ENCODE measurements at places on chromosomes 13 and 19.

- DNase-seq, result no peak
Measured at GRCh38 chr13:51659276-51660127, 75.2 kb downstream of the WDFY2 start.

DNA sequence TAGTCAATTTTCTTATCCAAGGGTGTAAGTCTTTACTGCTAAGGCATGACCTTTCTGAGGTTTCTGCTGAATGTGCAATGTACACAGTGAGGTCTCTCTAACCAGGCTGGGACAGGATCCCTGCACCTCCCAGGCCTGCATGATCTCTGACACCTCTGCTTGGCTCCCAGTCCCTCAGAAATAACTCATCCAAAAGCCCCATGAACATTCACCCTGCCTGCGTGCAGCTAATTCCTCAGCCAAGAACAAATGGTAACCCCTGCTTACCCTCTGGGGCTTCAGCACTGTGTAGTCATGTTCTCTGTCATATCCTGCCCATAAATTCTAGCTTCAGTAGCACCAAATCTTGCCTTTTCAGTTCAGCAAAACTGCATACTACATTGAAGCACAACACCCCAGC is 1146.3 kb upstream of the MIR17HG start:
- DNase-seq, result no peak

DNA sequence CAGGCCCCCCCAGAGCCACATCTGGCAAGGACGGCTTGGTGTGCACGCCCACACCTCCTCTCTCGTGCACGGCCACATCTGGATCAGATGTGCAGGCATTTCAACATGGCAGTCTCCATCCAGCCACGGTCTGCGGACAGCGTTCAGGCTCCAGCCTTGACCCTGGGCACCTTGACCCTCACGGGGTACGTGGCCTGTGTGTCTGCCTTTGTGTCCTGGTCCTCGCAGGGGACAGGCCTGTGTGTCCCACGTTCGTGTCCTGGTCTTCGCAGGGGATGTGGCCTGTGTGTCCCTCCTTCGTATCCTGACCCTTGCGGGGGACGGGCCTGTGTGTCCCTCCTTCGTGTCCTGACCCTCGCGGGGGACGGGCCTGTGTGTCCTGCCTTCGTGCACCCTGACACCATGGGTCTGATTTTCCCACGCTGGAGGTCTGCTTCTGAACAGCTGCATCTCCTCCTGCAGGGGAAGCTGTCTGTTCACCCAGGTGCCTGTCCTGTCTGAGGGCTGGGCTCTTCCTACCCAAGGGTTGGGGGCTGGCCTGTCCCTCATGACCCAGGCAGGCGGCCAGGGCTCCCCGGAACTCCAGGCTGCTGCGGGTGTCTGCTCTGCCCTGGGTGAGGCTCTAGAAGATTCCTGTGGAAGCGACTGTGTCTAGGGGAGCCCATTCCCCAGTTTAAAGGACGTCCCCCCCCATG is 25.3 kb downstream of the RASA3 start:
- no peak for DNase-seq

GRCh38 chr13:83620530-83621220 is 261.6 kb downstream of the SLITRK1 start:
- DNase-seq, result no peak

DNA sequence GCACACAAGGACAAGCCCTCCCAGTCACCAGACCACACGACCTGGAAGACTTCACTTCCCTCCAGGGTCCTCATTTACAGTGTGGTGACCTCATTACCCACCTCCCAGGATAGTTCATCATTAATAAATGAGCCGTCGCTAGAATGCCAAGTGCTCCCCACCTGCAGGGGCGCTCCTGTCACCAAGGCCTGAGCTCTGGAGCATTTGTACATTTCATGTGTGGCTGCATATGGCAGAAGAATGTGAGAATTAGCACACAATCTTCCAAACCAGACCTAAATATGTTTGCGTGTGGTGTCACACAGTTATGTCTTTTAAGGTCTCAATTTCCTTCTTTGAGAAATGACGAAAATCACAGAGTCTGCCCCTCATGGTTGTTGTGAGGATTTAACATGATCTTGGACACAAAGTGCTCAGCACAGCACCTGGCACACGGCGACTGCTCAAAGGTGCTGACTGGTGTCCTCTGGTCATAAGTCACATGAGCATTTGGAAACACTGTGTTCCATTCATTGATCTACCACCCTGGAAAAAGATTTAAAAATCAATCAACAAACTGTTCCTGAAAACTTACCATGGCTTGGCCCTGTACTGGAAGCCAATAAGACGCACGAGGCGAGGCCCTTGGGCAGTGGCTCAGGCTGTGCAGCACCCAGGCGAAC is 150.6 kb upstream of the SPACA7 start:
- DNase-seq, result no peak

- no peak for DNase-seq
Measured at GRCh38 chr13:34990399-34991214, 48.5 kb downstream of the NBEA start.

GRCh38 chr13:106814463-106814862 is 246.5 kb upstream of the ARGLU1 start:
- DNase-seq, result no peak

DNA sequence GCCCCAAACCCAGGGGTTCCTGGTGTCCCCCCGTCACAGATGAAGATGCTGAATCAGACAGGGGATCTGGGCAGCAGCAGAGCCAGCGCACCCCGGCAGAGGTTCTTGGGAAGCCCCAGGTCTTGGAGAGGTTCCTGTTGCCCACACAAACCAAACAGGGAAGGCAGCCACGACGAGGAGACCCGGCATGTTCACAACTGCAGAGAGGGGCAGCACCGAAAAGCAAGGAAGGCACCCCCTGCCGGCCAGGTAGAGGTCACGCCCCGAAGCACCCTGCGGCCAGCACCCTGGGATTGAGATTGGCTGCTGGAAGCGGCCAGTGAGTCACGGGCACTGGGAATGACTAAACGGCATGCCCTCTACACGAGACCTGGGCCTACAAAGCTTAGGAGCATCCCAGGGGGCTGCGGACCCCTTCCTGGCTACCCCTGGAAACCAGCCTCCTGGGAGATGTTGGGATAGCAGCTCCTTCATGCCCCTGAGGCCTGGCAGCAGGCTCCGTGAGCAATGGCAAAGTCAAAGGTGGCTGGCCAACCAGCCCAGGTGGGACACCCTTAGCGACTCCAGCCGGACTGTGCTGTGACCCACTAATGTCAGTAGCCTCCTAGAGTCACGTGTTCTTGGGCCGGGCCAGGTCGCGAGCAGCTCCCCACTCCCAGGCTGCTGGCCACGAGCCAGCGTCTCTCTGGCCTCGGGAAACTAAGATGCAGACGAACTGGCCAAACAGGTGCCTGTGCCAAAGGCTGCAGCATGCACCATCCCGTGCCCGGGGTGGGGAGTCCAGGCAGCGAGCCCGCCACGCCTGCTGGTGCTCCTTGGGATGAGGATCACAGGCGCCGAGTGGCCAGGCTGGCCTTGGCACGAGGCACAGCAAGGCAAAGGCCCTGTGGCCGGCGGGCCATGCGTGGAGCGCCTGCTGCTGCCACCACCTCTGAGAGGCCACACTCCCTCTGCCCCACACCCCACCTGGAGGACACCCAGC is 43.2 kb downstream of the MLLT1 start:
- DNase-seq, result no peak

DNA sequence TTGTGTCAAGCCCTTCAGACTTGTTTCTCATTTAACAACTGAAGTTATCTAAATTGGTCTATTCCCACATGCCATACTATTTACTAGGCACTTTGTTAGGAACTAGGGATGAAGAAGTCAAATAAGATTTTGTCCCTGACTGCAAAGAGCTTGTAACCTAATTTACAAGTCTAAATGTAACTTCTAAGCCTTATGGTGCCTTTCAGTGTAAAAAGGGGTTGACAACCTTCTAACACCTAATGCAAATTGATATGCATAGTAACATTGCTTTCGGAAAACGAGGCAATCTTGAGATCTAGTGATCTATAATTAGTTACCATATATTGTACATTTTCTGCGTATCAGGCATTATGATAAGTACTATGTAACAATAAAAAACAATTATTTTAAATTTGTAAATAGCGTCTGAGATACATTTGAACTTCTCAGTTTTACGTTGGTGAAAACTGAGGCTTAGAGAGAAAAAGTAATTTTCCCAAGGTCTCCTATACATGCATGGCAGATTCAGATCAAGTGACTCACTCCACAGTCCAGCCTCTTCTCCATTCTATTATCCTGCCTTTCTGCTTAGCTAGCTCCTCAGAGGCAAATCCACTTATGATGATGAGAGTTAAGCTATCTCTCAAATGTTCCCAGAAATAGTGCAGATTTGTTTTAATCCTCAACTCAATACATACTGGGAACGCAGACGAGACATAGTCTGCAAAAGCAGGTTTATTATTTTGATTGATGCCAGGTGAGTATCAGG is 764.9 kb upstream of the SLITRK5 start:
- no peak for DNase-seq

DNA sequence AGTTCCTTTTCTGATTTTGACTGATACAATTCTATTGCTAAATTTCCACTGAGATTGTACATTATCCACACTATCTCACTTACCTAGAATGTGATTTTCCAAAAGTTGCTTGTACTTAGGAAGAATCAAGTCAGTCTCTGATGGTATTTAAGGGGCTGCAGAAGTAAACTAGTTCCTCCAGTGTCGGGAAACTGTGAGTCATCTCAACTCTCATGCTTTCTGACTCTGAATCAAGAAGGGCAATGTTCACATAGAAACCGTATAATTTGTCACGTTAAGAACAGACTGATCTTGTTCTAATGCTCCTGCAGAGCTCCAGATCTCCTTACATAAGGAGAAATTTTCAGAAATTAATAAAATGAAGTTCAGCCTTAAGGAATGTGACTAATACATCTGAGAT is 369.3 kb downstream of the KLF5 start:
- no peak for DNase-seq

- no peak for DNase-seq
Measured at GRCh38 chr13:40074338-40074737, 418.9 kb downstream of the COG6 start.

DNA sequence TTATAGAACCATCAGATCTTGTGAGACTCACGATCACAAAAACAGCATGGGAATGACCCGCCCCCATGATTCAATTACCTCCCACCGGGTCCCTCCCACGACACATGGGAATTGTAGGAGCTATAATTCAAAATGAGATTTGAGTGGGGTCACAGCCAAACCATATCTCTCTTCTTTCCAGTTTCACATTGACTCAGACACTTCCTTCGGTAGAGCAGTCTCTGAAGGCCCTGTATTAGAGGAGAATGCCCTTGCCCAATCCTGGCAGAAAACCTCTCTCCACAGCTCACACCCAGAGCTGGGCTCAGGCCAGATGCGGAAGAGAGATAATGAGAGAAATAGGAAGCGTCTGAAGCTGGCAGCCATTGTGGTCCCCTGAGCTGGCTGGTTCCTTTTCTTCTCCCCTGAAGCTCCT is 72.4 kb upstream of the CLDN10 start:
- no peak for DNase-seq

- no peak for DNase-seq
Measured at GRCh38 chr13:112575675-112576074, 12.3 kb downstream of the TUBGCP3 start.

DNA sequence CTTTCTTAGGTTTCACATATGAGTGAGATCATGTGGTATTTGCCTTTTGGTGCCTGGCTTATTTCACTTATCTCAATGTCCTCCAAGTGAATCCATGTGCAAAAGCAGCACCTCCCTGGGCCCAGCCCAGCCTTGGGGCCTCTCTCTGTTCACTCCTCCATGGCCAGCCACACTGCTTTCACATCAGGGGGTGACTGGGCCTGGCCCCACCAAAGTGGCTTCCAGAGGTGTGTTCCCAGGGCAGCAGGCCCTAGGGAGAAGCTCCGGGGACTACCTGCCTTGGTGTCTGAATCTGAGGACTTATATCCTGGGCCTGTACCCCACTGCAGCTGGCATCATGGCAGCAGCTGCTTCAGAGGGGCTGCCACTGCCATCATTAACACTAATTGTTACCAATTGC is 829.9 kb upstream of the SLITRK5 start:
- DNase-seq, result no peak

DNA sequence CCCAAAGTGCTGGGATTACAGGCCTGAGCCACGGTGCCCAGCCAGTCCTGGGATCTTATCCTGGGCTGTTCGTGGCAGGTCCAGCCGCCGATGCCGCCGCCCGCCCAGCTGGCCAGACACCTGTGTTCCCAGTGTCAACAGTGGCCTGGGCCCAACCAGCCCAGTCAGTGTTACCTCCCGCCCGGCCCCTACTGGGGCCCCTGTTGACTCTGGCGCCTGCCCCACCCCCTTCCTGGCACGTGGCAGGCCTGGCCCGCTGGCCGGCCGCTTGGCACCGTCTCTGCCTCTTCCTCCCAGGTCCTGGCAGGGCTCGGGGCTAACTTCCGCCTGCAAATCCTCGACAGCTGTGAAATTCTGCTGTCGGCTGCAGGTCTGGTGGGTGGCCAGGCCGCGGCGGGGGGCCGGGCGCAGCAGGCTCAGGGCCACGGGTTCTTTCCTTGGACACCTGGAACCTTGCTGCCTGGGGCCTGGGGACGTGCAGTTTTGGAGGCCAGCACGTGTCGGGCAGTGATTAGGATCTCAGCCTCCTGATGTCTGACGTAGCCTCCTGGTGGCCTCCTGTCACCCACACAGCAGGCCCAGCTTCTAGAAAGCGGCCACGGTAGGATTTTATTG is 9.1 kb downstream of the ARID3A start:
- no peak for DNase-seq

DNA sequence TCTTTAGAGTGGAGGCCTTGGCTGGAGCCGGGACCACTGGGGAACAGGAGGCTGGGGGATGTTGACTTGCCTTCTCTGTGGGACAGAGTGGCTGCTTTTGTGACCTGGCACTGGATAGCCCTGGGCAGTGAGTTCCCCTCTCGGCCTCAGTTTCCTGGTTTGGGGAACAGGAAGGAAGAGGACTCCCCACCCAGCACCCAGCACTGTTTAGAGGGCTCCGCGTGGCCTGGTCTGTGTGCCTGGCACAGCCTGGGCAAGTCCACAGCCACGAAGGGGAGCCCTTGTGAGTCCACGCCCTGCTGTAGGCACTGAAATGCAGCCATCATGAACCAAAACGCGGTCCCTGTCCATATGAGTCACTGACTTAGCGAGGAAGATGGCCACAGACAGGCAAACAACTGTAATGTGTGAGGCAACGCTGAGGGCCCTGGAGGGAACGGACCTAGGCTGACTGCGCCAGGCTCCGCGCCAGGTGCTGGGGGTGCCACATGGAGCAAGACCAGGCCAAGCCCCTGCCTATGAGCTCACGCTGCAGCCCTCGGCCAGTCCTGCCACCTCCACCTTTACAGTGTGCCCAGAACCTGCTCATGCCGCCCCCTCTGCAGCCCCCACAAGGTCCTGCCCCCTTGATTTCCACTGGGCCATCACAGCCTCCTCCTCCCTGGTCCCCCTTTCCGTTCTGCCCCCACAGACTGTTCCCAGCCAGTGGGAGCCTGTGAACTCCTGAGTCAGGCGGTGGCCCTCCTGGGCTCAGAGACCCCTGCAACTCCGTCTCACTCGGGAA is 35.5 kb downstream of the PAK4 start:
- DNase-seq, result no peak

DNA sequence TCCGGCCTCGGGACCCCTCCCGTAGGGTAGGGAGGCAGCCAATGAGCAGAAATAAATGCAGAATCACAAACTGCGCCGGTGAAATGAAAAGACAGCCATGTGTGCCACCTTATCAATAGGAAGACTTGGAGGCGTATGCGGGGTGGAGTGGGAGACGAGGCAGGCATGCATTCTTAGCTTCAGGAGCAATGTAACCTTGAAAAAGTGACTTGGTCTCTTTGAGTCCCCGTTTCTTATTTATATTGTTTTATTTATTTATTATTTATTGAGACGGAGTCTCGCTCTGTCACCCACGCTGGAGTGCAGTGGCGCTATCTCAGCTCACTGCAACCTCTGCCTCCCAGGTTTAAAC is 16.0 kb downstream of the SSC5D start:
- no peak for DNase-seq

Data from ecto neural progenitor cell (in vitro differentiated cells).